ENCODE measurements at places on chromosomes 7 and 10. TPM values are rescaled to one million over a fixed set of nuclear protein-coding genes. Genes with fewer than 3 reads are reported as not detected.

Gene NFE2L3
- total RNA-seq, result 80.1 TPM

Gene HTR5A
- total RNA-seq, result not detected

Gene ALOX5
- 3.1 TPM for total RNA-seq

Gene RBP4
- total RNA-seq, result not detected

Gene OR2AE1
- total RNA-seq, result 0.20 TPM

Gene CDNF
- total RNA-seq, result 0.93 TPM

Gene CHPF2
- 45.6 TPM for total RNA-seq

Gene KEL
- total RNA-seq, result not detected

Gene HBP1
- 16.6 TPM for total RNA-seq

DNA sequence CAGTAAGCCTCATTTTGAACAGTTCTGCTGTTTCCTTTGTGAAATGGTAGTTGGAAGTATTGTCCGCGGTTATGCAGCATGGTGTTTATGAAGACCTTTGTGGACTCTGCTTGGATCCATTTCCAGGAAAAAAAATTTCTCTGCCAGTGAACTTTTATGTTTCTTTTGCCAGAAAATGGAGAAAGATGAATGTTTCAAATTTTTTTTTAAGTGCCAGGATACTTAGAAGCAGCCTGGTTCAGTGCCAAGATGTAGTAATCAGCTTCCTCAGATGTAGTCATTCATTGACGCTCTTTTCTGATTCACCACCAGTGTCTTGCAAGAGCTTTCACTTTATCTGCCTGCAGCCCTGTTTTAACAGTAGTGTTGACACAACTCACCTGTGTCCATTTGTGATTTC is 258.2 kb downstream of the SDK1 start:
- DNase-seq, result no peak

- DNase-seq, result no peak
These were observed 56.4 kb downstream of the MYPN start for GRCh38 chr10:68165643-68166042.

GRCh38 chr10:34954142-34954541 is 136.0 kb downstream of the CUL2 start:
- no peak for DNase-seq

- no peak for DNase-seq
These were observed 4.7 kb downstream of the C10orf88 start for GRCh38 chr10:122949296-122949695.

GRCh38 chr7:18770822-18771221 is 275.3 kb downstream of the HDAC9 start:
- DNase-seq, result no peak

DNA sequence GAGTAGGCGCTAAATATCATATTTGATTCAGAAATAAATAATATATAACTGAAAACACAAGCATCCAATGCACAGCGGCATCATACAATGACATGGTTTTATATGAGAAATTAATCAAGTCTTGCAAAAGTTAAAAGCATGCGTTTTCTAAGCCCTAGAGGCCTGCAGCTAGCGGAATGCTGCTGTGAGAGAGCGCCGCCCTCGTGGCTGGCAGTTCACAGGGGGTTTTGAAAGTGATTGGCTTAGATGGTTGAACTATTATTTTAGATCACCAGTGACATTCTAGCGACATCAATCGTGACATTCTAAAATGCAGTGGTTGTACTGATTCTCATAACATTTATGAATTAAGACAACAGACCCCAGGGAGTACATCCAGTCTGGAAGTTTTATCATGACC is 235.2 kb upstream of the MGMT start:
- DNase-seq, result no peak

- DNase-seq, result no peak
These were observed 431.8 kb upstream of the FZD8 start for GRCh38 chr10:36073796-36074345.

GRCh38 chr10:129165076-129165720 is 301.8 kb upstream of the MGMT start:
- no peak for DNase-seq

GRCh38 chr7:16905300-16906044 is 23.7 kb upstream of the AGR3 start:
- DNase-seq, result no peak

DNA sequence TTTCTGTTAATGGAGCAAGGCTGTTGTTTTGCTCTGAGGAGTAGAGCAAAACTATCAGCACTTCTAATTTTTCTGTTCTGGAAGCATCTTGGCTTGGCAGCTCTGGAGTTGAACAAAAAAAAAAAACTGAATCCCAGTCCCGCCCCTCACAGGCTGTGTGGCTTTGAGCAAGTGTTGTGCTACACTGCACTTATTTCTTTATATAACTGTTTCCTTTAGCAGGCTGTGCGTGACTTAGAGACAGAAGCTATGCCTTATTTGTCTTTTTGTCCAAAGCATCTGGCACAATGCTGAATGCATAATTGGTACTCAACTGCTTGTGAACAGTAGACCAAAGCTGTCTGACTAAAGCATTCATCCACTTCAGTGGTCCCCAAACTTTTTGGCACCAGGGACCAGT is 96.1 kb downstream of the AMPH start:
- DNase-seq, result no peak

GRCh38 chr10:132643709-132644526 is 106.3 kb downstream of the INPP5A start:
- DNase-seq, result no peak

GRCh38 chr10:117457071-117457810 is 82.0 kb upstream of the PDZD8 start:
- DNase-seq, result no peak

- DNase-seq, result peak; percentile 65
These were observed 96.9 kb downstream of the HIPK2 start for GRCh38 chr7:139680676-139681462.

GRCh38 chr10:53601260-53601875 is 828.8 kb upstream of the MBL2 start:
- no peak for DNase-seq

DNA sequence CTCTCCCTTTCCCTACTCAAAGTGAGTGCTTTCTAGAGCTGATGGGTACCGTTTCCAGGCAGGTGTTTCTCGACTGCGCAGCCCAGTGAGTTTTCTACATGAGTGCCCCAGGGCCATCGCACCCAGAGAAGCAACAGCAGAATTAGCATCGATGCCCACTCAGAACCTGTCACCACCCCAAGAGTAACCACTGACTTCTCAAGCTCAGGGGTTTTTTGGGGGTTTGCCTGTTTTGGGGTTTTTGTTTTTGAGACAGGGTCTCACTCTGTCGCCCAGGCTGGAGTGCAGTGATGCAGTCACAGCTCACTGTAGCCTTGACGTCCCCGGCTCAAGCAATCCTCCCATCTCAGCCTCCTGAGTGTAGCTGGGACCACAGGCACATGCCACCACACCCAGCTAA is 25.7 kb downstream of the SNX8 start:
- DNase-seq, result no peak

GRCh38 chr10:1002425-1003006 is 14.3 kb downstream of the GTPBP4 start:
- no peak for DNase-seq

GRCh38 chr7:5694221-5694754 is 87.2 kb downstream of the RNF216 start:
- DNase-seq, result no peak

DNA sequence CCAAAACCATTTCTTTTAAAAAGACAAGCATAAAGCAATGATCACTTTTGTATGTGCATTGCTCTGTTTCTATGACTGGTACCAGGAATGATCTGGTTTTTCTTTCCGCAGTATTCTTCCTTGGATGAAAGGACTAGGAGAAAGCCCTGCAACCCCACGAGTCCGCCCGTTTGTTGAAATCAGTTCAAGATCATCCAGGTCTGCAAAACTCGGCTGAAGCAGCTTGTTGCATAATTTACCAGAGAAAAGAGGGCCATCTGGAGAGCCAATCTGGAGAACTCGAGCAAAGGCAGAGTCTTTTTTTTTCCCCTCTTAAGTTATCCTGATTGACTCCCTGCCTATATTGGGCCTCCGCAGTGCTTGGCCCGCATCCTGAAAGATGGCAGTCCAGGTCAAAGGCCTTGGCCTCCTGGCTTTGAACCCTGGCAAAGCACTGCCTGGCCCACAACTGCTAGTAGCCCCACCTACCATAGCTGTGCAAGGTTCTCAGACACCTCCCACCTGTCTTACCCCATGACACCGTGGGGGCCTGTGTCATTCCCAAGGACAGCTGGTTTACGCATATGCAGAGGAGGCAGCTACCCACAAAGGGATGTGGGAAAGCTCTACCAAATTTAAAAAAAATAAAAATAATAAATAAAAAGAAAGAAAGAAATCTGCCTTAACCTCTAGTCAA is 572.2 kb downstream of the INHBA start:
- no peak for DNase-seq

DNA sequence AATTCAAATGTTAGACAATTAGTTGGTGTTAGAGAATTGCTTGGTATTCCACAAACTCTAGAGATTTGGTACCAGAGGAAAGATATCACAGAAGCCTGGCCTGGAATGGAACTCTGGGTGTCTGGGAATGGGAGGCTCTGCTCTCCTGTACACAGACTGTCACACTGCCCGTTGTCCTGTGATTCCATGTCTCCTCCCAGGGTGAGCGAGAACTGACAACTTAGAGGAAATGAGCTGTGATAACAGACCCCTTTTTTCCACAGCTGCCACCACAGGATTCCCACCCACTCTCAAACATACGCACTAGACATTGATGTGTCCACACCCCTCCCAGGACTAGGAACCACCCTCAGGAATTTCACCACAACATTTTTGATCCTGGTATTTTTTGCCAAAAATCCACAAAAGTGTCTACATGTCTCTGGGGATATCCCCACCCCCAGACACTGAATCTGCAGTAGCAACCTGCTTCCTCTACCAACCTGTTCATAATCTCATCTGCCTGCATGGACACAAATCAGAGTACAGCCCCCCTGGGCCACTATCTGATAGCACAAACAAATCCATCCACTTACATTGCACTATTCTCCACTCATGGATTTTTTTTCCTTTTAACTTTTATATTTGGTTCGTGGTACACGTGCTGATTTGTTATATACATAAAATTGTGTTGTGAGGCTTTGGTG is 4.7 kb downstream of the ZNF273 start:
- no peak for DNase-seq

DNA sequence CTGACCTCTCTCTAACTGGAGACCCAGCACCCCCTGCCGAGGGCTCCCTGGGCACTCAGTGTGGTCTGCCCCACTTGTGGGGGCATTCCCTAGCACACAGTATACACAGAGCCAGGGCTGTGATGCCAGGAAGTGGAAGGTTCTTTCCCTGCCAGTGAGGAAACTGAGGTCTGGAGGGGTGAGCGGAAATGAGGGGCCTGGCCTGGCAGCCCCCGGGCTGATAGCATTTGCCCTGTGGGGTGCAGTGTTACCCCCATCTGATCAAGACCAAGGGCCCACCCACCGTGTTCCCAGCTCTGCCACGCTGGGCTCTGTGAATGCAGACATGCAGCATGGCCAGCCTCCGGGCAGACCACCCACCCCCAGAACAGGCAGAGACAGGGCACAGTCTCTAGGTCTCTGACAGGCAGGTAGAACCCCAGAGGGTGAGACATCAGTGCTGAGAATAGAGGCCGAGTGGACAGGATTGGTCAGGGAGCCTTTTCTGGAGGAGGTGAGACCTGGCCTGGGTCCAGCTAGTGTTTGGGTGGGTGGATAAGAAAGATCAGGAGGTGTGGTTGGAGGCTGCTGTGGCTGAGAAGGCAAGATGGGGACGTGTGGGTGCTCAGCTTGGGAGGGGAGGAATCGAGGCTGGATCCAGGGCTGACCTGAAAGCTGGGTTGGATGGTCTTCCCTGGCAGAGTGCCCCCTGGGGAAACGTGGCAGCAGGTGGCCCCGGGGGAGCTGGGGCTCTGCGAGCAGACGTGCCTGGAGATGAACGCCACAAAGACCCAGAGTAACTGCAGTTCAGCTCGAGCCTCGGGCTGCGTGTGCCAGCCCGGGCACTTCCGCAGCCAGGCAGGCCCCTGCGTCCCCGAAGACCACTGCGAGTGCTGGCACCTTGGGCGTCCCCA is 10.8 kb upstream of the ZNF862 start:
- DNase-seq, result no peak

All from activated T-helper 1 cell treated with anti-CD3 and anti-CD28 coated beads, Interleukin-12 subunit alpha, Interleukin-12 subunit beta, Interleukin-2, Interleukin-4 antibody, amounts not matched to agents 30 ng/mL and 10 ng/mL and 1 ng/mL, durations not matched to agents 14 hours and 24 hours and 36 hours (primary cell).